Stimulated activated CD4-positive, alpha-beta T cell treated with anti-CD3 and anti-CD28 coated beads, Interleukin-1b, Interleukin-23, amount 100 ng/mL, for 1 hour (primary cell): ENCODE measurements at places on chromosomes 4 and X.

DNA sequence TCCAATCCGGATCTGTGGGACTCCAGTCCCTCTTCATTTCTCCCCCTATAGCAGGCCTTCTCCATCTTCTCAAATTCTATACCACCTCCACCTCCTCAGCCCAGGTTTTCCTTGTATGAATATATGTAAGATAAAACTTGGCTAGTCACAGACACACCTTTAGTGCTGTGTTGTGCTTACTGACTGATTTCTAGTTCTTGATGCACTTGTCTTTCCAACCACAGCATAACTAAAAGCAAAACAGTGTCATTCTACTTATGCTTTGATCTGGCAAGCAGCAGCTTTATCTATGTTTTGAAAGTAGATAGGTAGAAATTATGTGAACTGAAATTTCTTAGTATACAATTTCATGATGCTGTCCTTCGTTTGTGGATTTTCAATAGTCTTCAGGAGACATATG, 47.5 kb downstream of the CCNI start:
- DNase-seq, result no peak

DNA sequence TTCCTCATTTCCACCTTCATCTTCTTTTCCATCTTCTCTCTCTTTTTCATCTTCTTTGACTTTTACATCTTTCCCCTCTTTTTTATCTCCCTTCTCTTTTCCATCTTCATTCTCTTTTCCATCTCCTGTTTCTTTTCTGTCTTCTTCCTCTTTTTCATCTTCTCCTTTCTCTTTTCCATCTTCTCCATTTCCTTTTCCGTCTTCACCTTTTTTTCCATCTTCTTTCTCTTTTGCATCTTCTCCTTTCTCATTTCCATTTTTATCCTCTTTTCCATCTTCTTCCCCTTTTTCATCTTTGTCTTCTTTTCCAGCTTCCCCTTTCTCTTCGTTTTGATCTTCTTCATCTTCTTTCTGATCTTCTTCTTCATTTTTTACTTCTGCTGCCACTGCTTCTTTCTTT, 87.0 kb downstream of the HMGN5 start:
- DNase-seq, result no peak

- no peak for DNase-seq
Observed at GRCh38 chr4:115275615-115276014, 162.2 kb upstream of the NDST4 start.

DNA sequence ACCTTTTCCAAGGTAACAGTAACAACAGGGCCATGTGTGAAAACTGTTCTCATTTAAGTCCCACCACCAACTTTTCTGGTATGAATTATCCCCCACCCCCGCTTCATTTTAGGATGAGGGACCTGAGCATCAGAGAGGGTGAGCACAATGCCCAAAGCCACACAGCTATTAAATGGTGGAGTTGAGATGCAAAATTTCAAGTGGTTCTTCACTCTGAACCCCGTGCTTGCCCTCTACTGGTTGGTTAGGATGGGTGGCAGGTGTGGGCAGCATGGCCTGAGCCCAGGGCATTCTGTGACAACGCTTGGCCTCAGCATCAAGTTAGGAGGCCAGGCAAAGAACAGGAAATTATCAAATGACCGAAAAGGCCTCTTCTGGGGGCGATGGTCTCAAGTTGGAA, 33.5 kb downstream of the MED28 start:
- no peak for DNase-seq

DNA sequence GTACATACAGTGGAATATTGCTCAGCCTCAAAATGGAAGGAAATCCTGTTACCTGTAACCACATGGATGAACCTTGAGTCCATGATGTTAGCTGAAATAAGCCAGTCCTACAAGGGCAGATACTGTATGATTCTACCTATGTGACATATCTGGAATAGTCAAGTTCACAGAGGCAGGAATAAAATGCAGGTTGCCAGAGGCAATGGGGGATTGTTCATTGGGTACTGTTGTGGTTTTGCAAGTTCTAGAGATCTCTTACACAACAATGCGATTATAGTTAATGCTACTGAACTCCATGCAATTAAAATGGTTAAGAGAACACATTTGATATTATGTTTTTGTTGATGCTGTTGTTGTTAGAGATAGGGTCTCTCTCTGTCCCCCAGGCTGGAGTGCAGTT, 74.6 kb downstream of the SHROOM2 start:
- no peak for DNase-seq

- DNase-seq, result no peak
Observed at GRCh38 chr4:145279122-145279960, 99.0 kb upstream of the OTUD4 start.

DNA sequence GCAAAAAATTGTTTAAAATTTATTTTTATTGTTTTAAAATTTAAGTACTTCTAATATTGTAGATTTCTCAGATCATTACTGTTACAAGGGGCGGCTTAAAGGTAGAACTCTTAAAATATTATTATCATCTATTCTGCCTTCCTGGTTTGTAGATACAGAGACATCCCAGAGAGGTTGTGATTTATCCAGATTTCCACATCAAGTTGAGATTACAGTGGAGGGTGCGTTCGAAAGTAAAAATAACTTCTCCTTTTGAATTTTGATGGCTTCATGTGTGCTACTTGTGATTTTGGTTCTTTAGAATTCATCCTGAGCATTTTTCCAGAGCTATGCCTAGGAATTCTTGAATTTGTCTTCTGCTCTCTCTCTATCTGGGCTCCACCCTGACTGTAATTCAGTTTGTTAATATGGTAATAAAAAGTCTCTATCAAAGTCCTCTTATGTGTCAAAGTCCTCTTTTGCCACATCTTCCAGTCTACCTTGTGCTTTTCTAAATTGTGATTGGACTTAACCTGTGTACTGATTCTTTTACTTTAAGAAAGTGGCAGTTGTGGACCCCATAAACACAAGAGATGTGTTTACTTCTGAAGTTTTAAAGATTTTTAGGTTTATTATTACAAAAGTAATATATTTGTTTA, 37.2 kb downstream of the CLCN3 start:
- no peak for DNase-seq

DNA sequence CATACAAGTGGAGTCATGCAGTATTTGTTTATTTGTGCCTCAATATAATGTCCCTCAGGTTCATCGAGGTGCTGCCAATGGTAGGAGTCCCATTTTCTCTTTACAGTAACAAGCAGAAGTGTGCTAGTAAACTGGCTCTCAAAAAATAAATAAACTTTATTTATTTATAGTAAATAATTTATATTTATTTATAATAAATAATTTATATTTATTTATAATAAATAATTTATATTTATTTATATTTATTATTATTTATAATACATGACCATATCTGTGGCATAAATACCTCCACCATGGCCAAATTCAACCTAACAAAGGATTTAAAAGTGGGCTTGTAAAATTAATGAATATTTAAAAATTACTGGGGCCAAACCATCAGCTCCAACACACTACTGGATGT, 464.9 kb upstream of the NWD2 start:
- no peak for DNase-seq

- no peak for DNase-seq
Observed at GRCh38 chrX:65451663-65452062, 82.9 kb downstream of the LAS1L start.

- no peak for DNase-seq
Observed at GRCh38 chr4:17578482-17578891, 1.5 kb downstream of the LAP3 start.

DNA sequence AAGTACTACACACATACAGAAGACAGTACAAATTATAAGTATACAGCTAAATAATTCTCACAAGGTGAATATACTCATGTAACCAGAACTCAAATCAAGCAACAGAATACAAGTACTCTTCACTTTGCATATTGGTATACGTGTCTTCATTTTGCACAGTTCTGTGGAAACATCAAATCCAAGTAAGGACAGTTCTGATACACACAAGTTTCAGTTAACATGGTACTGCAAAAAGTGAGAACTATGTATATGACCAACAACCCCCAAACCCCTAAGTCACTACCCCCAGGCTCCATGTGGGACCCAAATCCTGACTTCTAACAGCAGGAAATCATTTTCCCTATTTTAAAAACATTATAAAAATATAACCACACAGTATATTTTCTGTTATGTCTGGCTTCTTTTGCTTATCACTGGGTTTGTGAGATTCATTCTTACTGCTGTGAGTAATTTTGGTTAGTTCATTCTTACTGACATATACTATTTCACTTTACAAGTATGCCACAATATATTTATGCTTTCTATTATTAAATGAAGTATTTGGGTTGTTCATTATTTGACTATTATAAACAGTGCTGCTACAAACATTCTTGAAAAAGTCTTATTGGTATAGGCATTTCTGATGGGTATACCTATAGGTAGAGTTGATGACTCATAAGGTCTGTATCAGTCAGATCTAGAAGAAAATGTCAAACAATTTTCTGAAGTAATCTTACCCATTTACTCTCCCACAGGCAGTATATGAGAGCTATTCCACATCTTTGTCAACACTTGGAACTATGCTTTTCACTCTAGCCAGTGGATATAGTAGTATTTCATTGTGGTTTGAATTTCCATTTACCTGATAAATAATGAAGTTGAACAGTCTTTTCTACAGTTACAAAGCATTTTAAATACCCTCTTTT, 47.0 kb downstream of the SCLT1 start:
- no peak for DNase-seq

DNA sequence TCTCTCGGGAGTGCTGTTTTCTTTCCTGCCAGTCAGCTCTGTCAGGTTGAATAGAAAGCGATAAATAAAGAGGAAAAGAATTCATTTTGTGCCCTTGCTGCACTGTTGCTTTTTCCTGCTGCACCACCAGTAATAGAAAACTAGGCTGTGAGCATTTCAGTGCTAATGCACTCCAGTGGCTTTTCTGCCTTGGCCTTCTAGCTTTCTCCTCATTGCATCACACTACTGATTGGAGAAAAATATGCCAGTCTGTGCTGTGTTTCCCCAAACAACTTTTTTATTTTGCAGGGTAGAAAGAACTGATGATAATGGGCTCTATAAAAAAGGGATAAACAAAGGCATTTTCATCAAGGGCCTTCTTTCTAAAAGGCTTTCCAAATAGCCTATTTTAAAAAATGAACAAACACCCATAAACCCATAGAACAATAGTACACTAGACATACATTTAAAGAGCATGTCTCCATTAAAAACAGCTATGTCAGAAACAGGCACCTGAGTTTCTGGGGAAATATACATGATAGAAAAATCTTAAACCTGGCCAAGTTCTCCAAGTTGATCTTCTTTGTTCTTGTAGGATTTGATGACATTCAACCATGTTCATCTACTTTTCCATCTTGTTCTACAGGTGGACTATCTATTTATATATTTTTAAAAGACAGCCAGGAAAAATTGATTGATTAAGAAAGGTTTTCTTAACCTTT, 86.3 kb downstream of the GPRIN3 start:
- no peak for DNase-seq

DNA sequence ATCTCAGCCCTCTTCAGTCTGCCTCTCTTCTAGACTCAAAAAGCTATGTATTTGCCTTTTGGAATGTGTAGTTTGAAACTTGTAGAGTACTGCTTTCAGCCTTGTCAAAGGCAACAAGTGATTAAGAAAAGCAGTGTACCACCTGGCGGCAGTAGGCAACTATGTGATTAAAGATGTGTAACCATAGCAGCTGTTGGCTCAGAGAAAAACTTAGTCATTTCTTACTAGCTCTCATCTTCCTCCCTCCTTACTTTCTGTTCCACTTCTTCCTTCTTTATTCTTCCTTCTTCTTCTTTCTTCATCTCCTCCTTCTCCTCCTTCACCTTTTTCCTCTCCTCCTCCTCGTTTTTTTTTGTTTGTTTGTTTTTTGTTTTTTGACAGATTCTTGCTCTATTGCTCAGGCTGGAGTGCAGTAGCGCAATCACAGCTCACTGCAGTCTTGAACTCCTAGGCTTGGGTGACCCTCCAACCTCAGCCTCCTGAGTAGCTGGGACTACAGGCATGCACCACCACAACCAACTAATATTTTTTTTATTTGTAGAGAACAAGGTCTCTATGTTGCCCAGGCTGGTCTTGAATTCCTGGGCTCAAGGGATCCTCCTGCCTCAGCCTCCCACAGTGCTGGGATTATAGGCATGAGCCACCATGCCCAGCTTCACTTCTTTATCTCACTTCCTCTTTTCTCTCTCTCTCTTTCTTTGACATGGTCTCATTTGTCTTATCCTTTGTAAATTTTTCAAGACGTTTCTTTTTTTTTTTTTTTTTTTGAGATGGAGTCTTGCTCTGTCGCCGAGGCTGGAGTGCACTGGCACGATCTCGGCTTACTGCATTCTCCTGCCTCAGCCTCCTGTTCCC, 32.6 kb downstream of the ABHD18 start:
- DNase-seq, result no peak

DNA sequence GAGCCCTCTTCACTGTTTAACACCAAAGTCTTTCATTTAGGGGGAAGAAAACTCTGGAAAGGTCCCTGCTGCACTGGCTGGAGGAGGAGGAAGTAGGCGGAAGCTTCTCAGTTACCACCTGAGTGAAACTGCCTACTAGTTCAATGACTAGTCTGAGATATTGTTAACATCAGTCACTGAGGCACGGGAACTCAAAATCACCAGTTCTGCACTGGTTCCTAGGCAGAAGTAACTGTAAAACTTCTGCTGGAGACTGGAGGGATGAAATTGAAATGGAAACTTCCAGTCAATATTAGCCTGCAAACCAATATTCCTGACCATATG, 178.3 kb downstream of the SNCA start:
- no peak for DNase-seq

DNA sequence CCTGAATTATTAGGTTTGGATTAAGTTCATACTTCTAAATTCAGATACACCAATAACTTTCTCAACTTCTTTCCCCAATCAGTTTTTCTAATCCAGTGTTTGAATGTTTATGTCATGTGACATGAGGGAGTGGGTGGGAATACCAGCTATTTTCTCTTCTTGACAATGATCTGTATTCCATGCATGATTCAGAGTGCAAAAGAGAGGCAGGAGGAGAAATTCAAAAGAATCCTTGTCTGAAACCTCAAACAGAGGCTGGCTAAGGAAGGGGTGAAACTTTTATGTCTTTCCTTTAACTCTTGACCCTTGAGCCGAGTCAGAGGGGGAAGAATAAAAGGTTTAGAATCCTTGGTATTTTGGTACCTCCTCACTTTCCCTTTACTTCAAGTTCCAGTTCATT, 544.7 kb downstream of the SPRY1 start:
- DNase-seq, result no peak

GRCh38 chrX:47749185-47749967, 87.3 kb upstream of the ZNF81 start:
- DNase-seq, result no peak

- DNase-seq, result no peak
Observed at GRCh38 chrX:19893727-19894126, 6.3 kb upstream of the SH3KBP1 start.

GRCh38 chr4:37463033-37463856, 218.7 kb downstream of the NWD2 start:
- DNase-seq, result no peak

- DNase-seq, result no peak
Observed at GRCh38 chr4:22941688-22942375, 249.1 kb downstream of the GBA3 start.
